ENCODE measurements at places on chromosomes 1 and 21. TPM values are rescaled to one million over a fixed set of nuclear protein-coding genes. Genes with fewer than 3 reads are reported as not detected.

SPRR2A gene
- polyA plus RNA-seq = not detected

- DNase-seq = no peak
Observed at GRCh38 chr1:5711956-5712645, 280.1 kb downstream of the NPHP4 start.

KCNJ15 gene
- not detected for polyA plus RNA-seq

DNA sequence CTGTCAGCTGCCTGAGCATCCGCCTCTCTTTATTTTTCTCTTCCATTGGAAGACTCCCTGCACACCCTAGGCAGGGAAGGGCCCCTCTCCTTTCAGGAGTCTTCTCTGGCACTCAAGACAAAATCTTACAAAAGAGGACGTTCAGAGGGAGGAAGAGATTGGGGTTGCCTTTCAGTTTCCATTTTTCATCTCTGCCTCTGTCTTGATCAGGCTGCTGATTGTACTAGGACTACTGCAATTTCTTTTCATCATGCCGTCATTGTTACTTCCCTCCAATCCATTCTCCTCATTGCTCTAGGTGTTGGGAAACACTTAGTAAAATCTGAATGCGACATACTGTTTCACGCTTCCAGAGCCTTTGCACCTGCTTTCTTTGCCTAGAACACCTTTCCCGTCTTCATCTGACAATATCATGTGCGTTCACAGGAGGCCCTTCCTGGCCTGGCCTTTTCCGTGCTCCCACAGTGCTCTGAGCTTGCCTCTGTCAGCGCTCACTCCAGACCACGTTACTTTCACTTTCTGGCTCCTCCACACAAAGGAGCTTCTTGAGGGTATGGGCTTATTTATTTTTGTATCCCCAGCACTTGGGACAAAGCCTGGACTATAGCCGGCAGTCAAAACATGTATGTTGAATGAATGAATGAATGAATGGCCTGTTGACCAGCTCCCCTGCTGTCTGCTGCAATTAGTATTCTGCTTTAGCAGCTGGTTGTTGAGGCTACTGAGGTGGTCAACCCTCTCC lies 10.9 kb downstream of the LRRC71 start:
- no peak for DNase-seq

- DNase-seq = no peak
Observed at GRCh38 chr21:23247334-23247733, 2249.1 kb downstream of the NCAM2 start.

DNA sequence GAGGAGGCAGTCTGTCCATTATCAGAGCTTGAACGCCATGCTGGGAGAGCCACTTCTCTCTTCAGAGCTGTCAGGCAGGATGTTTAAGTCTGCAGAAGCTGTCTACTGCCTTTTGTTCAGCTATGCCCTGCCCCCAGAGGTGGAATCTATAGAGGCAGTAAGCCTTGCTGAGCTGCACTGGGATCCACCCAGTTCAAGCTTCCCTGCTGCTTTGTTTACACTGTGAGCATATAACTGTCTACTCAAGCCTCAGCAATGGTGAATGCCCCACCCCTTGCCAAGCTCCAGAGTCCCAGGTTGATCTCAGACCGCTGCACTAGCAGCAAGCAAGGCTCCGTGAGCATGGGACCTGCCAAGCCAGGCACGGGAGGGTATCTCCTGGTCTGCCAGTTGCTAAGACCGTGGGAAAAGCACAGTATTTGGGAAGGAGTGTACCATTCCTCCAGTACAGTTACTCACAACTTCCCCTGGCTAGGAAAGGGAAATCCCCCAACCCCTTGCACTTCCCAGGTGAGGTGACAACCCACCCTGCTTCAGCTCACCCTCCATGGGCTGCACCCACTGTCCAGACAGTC lies 32.5 kb downstream of the RGS13 start:
- DNase-seq = no peak

CASZ1 gene
- polyA plus RNA-seq = 0.80 TPM

GRCh38 chr1:16324456-16324890 lies 27.8 kb downstream of the FBXO42 start:
- no peak for DNase-seq

KISS1 gene
- not detected for polyA plus RNA-seq

- no peak for DNase-seq
Observed at GRCh38 chr1:44862829-44863401, 19.9 kb upstream of the PTCH2 start.

DMRTA2 gene
- polyA plus RNA-seq = not detected

TCEA3 gene
- polyA plus RNA-seq = 16.4 TPM

DNA sequence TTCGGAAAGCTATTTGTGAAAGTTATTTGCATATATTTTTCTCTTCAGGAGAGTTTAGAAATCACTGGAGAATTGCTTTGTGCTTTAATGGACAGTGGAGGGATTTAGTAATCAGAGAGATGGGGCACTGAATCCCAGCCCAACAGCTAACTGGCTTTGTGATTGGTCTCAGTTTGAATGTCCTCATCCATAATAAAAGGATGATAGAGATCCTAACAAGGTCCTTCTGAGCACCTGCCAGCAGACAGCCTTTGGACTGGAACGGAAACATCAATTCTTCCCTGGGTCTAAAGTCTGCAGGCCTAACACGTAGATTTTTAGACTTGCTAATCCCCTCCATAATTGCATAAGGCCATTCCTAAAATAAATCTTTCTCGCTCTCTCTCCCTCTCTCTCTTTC lies 112.0 kb upstream of the ADAMTS5 start:
- DNase-seq = no peak

- no peak for DNase-seq
Observed at GRCh38 chr1:27655151-27655937, 16.6 kb downstream of the IFI6 start.

PTPN14 gene
- polyA plus RNA-seq = not detected

GRCh38 chr1:30606166-30606565 lies 117.2 kb downstream of the MATN1 start:
- no peak for DNase-seq

PADI3 gene
- polyA plus RNA-seq = not detected

GRCh38 chr1:96473791-96474434 lies 247.7 kb upstream of the PTBP2 start:
- DNase-seq = no peak

DNA sequence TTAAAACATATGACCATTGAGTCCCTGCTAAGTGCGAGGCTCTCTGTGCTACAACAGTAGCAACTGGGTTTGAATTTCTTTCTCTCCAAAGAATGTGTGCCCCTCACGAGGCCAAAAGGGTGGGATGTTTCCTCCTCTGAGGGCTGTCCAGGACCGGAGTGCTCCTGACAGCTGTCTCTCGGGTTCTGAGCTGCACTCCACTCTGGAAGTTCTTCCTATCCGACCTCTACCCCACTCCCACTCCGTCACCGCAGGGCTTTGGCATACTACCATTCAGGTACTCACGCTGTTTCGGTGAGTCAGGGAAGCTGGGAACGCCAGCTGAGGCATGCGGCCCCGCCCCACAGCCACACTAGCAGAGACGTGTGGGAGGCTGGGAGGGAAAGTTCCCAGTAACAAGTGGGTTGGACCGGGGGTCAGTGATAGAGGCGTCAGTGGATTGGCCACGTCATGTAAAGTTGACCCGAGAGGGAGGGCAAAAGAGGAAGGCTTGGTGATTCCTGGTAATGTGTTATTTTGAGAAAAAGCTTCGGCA lies 705 bp upstream of the SLC50A1 start:
- DNase-seq = peak; percentile 36

DNA sequence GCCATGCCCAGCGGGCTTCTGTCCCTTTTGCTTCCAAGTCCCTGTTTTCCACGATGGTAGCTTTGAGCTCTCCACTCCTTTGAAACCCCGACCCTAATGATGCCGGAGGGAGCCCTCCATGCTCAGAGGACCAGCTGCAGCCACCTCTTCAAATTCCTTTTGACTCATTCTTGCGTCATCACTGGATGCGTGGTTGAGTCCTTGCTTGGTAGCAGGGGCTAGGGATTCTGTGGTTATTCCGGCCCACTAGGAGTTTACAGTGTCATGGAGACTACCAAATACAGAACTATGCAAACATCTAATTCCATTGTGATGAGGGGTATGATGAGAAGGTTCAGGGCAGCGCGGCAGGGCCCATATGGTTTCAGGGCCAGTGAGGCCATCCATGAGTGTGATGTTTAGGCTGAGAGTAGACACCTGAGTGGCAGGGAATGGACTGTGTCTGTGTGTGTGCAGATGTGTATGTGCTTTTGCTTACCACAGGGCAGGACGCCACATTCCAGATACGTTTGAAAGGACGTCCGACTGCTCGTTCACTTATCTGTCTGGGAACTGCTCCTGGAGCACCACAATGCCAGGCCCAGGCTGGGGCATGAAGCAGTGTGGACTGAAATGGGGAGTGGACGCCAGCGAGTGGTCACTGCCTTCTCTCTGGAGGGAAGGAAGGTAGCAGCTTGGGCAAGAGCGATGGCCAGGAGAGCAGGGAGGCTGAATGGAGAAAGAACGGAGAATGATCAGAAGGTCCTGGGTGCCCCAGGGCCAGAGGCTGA lies 30.4 kb upstream of the ZBTB21 start:
- no peak for DNase-seq

GRCh38 chr1:24735156-24735508 lies 10.1 kb upstream of the CLIC4 start:
- no peak for DNase-seq

CRNN gene
- polyA plus RNA-seq = not detected

GRCh38 chr1:85001742-85002141 lies 4.8 kb upstream of the MCOLN2 start:
- no peak for DNase-seq

DNA sequence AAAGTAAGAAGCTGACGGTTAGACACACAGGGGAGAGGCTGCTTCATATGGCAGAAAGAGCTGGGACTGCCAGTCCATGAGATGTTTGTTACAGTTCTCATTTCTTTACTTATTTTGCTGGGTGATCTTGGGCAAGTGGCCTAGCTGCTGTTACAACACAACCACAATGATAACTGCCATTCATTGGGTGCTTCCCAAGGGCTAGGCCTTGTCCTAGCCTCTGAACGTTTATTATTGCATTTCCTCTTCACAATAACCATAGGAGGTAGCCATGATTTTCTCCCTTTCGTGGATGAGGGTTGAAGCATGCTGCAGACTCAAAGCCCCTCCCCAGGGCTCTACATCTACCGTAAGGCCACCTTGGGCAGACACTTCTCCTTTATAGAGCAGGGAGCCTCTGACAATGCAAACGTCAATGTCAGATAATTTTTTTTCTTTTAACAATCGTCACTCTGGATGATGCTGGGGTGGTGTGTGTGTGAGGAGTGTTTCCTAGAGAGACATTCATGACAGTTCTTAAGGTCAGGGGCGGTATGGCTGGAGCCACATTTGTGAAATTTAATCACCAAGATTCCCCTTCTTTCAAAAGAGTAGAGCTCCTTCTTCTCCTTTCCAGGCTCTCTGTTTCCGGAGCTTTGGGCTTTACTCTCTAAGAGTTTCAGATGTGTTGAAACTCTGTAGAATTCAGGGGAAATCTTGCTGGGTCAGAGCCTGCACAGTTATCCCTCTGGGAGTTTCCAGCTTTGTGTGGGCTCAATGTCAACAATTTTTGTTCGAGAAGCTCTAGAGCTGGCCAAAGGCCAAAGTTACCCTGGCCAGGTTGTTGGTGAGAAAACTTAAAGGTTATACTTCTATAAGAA lies 138.5 kb upstream of the SGIP1 start:
- no peak for DNase-seq

MARK1 gene
- polyA plus RNA-seq = not detected

MEAF6 gene
- 163 TPM for polyA plus RNA-seq

DNA sequence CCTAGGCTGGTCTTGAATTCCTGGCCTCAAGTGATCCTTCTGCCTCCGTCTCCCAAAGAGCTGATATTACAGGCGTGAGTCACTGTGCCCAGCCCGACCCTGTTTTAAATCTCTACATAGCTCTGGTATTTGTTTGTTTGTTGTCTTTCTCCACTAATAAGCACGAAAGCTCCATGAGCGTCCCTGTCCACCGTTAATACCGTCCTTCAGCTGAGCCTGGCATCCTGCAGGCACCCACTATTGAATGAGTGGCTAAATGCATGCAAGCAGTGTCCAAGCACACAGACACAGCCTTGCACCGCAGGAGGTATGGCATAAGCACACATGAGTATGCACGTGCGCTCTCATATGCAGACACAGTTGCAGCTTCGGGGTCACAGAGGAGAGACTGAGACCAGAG lies 4.5 kb upstream of the COL16A1 start:
- no peak for DNase-seq

TCHHL1 gene
- polyA plus RNA-seq = not detected

DNA sequence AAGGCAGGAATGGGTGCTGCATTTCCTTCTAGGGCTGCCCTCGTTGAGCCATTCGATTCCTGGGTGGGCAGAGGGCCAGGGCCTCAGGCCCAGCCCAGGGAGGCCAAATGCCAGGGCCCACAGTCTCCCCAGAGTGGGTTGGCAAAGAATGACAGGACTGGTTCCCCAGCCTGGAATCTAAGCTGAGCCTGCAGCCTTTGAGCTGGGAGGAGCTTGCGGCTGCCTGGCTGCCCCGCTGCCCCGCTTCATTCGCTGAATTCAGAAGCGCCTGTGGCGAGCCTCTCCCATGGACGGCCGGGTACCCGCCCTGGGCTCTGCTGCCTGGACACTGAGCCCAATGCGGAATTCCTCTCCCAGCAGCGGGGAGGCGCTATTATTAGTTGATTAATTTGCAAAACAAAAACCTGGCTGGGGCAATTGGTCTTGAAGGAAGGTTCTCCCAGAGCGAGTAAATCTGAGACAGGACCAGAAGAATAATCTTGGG lies 32.3 kb upstream of the TARDBP start:
- no peak for DNase-seq

- no peak for DNase-seq
Observed at GRCh38 chr1:53196017-53196484, 573 bp upstream of the CPT2 start.

RHOU gene
- 0.15 TPM for polyA plus RNA-seq

- DNase-seq = no peak
Observed at GRCh38 chr1:168472223-168472622, 71.6 kb downstream of the XCL2 start.

GRCh38 chr1:186327331-186327730 lies 47.7 kb downstream of the TPR start:
- no peak for DNase-seq

DNA sequence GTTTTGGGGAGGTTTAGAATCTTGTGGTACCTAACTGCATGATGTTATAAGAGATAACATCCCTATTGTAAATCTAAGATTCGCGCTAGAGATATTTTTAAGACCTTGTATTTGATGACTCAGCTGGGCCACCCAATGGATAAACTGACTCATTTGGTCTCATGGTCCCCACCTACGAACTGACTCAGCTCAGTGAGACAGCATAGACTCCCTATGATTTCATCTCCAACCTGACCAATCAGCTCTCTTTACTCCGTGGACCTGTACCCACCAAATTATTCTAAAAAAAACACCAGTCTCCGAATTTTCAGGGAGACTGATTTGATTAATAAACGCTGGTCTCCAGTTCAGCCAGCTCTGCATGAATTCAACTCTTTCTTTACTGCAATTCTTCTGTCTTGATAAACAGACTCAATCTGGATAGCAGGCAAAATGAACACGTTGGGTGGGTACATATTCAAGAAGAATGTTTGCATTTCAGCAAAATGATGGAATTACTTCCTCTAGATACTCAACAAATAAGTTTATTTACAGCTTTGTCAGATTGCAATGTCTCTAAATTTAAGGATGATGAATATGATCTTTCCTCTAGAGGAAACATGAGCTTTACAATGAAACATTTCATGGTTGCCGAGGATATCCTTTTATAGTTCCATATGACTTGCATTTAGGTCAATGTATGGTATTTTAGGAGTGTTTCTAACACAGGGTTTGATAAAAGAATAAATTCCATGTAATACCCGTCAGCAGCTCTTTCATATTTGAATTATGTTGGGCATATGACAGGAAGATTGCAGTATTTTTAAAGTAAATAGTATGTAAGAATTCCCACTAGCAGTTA lies 516.6 kb upstream of the RGS18 start:
- no peak for DNase-seq

AIM2 gene
- 13.5 TPM for polyA plus RNA-seq
